ENCODE measurements at places on chromosomes 12 and 14. TPM values are rescaled to one million over a fixed set of nuclear protein-coding genes. Genes with fewer than 3 reads are reported as not detected.

DNA sequence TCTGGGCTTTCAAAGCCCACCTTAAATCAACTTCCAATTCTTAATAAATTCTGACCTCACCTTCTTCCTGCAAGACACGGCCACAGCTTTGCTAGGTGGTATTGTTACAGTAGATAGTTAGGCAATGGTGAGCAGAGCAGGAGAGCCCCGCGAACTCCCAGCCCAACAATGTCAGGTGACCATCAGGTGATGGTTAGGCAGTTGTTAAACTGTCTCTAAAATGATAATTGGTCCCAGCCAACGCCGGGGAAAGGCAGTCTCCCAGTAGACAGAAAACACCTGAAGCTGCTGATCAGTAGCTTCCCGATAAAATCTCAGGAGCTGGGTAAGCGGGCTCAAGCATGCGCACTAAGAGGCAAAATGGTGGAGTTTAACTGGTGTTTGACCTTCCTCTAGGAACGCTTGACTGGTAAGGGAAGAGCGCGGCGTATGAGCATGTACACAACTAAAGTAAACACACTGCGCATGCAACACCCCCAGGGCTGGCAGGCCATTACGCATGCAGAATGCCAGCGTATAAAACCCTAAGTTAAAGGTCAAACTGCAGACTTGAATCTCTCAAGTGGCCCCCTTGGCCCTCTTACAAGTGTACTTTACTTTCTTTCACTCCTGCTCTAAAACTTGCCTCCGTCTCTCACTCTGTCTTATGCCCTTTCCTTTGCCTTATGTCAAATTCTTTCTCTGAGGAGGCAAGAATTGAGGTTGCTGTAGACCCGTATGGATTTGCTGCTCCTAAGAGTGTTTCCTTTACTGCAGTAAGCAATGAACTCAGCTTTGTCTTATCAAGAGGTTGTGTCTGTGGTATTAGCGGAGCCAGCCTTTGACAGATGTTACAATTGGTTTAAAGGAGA lies 113.5 kb downstream of the C12orf75 start:
- no peak for DNase-seq

Gene OTOGL
- 1.4 TPM for total RNA-seq

Gene LRRC23
- total RNA-seq = 12.8 TPM

Gene BEGAIN
- total RNA-seq = 6.0 TPM

- DNase-seq = no peak
Observed at GRCh38 chr14:75025082-75025481, 22.4 kb downstream of the EIF2B2 start.

- no peak for DNase-seq
Observed at GRCh38 chr12:18595412-18595811, 142.4 kb downstream of the PLCZ1 start.

- no peak for DNase-seq
Observed at GRCh38 chr12:122107261-122107660, 28.7 kb downstream of the MLXIP start.

GRCh38 chr12:54956322-54956721 lies 28.2 kb downstream of the TESPA1 start:
- DNase-seq = no peak

Gene SLC6A12
- 11.1 TPM for total RNA-seq

GRCh38 chr14:30185832-30186231 lies 258.2 kb upstream of the PRKD1 start:
- DNase-seq = no peak

GRCh38 chr12:85759623-85760022 lies 76.6 kb downstream of the RASSF9 start:
- no peak for DNase-seq

GRCh38 chr12:107990325-107990724 lies 138.8 kb upstream of the WSCD2 start:
- DNase-seq = peak; percentile 21

GRCh38 chr12:13875744-13876143 lies 105.7 kb downstream of the GRIN2B start:
- DNase-seq = no peak

- DNase-seq = no peak
Observed at GRCh38 chr14:92737206-92737605, 11.2 kb downstream of the LGMN start.

DNA sequence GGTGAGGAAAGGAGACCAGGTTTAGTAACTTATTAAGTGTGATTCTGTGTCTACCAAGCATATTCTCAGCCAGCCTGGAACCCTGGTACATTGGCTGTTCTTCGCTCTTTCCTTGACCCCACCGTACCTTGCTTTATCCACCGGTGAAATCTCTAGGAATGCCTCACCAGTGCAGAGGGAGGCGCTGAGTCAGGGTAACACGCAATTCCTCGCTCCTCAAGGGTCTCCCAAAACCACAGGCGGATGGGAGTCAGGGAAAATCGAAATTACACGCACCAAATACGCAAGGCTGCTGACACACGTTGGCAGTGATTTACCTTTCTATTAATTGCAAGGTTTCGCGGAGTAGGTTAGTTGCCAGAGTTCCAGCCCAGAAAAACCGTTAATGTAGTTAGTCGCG lies 845 bp downstream of the L3HYPDH start:
- peak; percentile 30 for DNase-seq

All from cerebellum (tissue), 4 donors.